Central memory CD8-positive, alpha-beta T cell (primary cell): ENCODE measurements at places on chromosomes 2 and 18.

- no peak for DNase-seq
Measured at GRCh38 chr2:9975805-9976447, 24.4 kb downstream of the GRHL1 start.

GRCh38 chr18:3388980-3389379 is 61.0 kb upstream of the TGIF1 start:
- no peak for DNase-seq

DNA sequence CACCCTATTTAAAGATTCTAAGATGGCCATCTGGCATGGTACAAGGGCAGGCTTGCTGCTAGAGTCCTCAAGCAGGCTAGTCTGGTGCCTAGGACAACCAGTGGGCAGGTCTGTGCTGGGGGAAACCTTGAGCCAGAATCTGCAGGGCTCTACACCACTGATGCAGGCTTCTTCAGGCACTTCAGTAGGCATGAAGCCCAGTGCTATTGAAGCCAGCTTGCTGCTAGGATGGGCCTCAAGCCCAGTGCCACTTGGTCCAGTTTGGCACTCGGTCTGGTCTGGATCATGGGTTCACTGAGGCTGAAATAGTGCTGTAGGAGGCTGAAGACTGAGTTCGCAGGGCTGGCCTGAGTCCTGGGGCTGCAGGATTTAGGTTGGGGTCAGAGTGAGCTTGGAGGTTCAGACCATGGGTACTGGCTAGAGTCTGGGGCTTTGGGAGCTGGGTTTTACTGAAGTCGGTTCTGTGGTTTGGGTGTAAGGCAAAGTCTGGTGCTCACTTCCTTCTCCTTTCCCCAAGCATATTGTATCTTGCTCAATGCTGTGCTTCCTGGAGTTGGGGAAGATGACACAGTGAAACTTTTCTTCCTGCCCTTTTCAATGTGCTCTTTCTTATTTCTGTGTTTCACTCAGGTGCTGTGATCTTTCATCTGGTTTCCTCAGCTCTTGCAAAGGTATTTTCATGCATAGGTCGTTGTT is 41.2 kb downstream of the SP100 start:
- no peak for DNase-seq

GRCh38 chr2:85011747-85012146 is 40.8 kb downstream of the KCMF1 start:
- DNase-seq = no peak

GRCh38 chr2:206071807-206072206 is 14.2 kb downstream of the INO80D start:
- no peak for DNase-seq

GRCh38 chr18:48983793-48984437 is 33.1 kb upstream of the SMAD7 start:
- DNase-seq = no peak

- DNase-seq = no peak
Measured at GRCh38 chr18:9574473-9575115, 39.8 kb downstream of the PPP4R1 start.

DNA sequence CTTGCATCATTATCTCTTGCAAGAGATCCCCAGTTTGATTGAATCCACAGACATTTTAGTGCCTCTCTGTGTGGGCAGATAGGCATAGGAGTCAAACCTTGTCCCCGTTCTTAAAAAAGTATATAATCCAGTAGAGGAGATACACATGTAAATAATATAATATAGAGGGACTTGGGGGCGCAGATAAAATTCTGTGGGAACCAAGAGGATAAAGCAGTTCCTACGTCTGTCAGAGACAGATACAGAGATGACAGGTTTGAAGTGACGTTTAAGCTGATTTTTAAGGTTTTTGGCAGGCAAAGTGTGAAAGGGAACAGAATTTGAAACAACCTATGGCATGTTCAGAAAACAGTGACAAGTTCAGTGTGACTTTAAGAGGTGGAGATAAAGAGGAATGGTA is 63.1 kb downstream of the CAB39 start:
- DNase-seq = no peak

DNA sequence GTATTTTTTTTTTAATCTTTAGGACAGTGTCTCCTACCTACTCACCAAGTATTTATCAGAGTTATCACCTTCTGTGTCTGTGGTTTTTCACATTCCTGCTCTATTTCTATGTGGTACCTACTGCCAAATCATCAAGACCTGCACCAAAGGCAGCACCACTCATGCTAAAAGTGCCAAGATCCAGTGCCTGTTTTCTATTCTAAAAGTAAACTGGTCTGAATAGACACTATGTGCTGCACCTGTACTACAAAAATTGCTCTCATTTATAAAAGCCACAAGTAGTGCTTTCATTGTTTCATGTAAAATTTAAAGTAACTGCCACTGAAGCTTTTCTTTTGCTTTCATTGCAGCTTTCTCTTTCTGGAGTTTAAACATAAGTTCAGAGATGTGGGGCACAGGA is 103.9 kb upstream of the GULP1 start:
- no peak for DNase-seq

- DNase-seq = no peak
Measured at GRCh38 chr2:126507425-126507911, 148.5 kb upstream of the GYPC start.

- DNase-seq = no peak
Measured at GRCh38 chr18:71136487-71136886, 847.6 kb downstream of the SOCS6 start.

GRCh38 chr2:24945907-24946306 is 25.8 kb downstream of the DNAJC27 start:
- DNase-seq = no peak

DNA sequence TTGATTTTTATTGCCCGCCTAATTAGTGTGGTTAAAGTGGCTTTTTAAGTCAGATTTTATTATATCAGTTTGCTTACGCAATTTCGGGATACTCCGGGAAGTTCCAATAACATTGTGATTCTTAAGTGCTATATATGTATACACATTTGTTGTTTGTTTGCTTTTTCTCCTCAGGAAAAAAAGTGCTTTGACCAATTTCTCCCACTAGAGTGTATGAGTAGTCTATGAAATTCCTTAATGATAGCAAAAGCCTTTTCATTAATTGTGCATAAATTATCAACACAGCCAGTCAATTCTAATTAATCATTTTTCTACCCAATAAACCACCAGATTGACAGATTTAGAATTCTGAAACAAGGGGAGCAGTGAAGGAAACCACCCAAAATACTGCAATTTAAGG is 172.2 kb downstream of the DPP10 start:
- DNase-seq = no peak

- DNase-seq = no peak
Measured at GRCh38 chr2:141848191-141848590, 282.6 kb downstream of the LRP1B start.

- DNase-seq = no peak
Measured at GRCh38 chr2:230684270-230685168, 28.1 kb upstream of the CAB39 start.

DNA sequence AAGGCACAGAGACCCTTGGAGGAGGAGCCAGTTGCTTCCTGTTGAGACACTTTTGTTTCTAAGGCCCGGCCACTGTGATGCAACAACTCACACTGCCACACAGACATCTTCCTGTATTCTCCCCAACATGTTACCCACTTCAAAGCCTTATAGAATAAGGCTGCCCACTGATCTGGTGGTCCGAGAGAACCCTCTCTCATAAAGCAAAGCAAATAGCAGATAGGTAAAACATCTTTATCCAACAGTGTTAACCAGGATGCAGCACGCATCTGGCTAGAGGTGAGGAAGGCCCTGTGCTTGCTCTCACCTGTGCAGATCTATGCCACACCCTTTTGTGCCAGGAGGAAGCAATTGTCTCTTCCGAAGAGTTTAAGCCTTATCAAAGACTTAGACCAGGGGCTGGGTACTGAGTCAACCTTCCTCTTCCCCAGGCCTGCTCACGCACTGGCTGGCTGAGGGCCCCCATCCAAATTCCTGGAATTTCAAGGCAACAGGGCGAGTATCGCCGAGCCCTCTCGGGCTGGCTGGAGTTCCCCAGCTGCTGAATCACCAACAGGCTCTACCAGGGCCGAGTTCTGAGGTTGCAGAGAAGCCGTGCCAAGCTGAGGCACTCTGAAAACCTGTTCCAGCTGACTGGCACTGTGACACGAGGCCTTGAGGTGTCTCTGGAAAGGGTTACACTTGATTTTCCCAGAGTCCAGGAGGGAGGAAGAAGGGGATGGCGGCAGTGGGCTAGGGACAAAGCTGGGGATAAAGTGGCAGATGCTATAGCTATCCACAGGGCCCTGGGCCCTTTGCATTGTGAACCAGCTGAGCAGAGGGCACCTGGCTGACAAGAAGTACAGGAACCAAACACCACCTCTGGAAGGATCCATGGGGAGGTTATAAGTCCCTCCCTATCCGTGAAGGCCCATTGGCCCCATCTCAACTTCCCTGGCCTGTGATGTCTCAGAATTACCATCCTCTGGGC is 29.3 kb downstream of the TGFA start:
- DNase-seq = peak; percentile 43

- DNase-seq = peak; percentile 11
Measured at GRCh38 chr18:46623541-46623940, 33.5 kb downstream of the LOXHD1 start.

DNA sequence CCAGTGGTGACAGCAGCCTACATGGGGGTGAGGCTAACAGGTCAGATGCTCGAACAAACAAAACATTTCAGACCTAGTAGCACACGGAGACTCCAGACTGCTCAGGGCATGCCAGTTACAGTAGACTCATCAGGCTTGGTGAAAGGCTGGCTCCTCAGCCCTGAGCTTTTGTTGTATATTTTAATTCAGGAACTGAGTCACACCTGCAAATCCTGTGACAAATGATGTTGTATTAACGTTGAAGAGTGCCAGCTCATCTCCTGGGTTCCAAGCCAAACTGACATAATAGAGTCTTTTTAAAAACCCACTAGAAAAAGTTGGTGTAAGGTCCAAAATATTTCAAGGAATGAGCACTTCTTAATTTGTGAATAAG is 65.3 kb downstream of the C1D start:
- DNase-seq = no peak

DNA sequence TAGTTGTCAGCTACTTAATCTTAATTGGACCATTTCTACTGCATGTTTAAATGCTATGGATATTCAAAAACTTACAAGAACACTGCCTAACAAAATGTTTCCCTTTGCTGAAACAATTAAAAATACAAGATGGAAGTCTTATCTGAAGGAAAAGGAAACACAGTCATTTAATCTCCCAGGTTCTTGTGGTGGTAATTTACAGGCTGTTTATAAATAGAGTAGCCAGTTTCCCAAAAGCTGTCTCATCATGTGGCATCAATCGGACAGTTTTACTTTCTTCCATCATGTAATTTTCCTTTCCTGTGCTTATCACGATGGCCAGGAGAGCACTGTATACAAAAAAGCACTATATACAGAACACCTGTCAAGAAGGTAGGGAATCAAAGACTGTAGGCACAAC is 368.1 kb downstream of the ZEB2 start:
- DNase-seq = no peak

DNA sequence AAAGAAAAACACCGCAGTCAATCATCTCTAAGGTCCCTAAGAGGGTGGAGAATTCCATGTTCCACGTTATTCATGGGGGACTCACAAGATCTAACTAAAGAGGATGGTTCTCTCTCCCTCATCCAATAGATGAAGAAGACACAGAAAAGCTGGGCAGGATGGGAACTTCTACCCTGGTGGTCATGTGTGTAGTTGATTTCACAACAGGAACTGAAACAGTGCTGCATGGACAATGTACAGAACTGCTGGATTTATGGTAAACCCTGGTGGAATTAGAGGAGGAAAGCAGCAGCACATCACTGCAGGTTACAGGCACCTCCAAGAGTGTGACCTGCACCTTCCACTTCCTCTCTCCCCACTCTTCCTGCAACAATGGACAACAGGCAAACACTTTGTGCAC is 31.4 kb downstream of the FECH start:
- no peak for DNase-seq

- DNase-seq = no peak
Measured at GRCh38 chr2:234635284-234635683, 138.4 kb upstream of the ARL4C start.

DNA sequence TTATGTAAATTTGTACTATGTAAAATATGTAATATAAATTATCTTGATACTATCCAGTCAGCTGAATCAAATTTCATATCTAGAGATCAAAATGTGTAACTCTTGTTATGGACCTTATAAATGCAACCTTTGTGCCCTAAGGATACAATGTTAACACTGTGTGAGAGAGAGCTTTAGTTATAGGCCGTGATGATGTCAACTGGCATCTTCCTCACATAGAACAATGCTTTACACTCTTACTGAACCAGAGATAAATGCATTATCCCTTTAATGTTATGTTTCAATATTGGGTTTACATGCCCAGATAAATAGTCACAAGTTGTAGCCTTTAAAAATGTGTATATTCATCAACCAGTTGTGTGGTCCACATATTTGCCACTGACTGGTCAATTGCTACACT is 115.1 kb downstream of the KCNJ3 start:
- DNase-seq = no peak

- no peak for DNase-seq
Measured at GRCh38 chr2:205540036-205540435, 142.3 kb upstream of the NRP2 start.

DNA sequence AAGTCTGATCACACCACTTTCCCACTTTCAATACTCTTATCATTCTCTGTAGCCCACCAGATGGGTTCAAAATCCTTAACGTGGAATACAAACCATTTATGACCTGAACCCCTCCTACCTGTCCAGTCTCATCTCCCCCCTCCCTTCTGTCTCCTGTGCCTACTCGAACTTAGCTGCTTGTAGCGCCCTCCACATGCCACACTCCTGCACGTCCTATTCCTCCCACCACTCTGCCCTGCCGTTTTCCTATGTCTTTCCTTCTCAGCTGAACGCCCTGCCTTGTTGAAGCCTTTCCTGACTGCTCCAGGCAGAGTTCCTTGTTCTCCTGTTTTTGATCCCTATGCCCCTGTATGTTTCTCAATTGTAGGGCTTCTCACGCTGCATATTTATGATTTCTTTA is 390.1 kb downstream of the HRH4 start:
- DNase-seq = no peak

GRCh38 chr2:180360283-180360618 is 353.2 kb upstream of the CWC22 start:
- DNase-seq = no peak

GRCh38 chr2:102094917-102095316 is 47.6 kb upstream of the IL1R1 start:
- no peak for DNase-seq

DNA sequence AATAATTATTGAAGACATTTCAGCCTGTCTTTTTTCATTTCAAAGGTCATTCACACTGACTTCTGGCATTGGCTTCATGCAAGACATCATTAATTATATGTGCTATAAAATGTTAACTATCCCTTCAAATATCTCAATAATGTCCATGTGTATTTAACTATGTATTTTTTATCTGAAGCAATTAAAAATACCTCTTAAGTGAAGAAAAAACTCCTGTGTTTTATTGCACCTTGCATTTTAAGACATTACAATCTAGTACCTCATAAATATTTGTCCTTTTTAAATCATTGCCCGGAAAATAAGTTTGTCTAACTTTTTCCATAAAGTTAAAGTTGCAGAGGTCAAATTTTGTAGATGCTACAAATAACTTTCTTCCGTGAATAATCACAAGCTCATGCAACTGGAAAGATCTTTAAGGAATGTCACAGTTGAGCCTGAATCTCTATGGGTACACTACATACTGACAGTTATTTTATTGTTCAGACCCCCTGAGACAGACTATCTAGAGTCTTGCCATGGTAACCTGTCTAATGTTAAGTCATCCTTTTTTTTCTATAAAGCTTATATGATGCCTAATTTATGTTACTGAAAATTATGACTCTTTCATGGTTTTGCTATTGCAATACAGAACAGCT is 38.4 kb upstream of the COBLL1 start:
- no peak for DNase-seq
